Articular chondrocyte of knee joint (primary cell): ENCODE measurements at places on chromosomes 6 and 20. TPM values are rescaled to one million over a fixed set of nuclear protein-coding genes. Genes with fewer than 3 reads are reported as not detected.

AGER gene
- 0.54 and 0.78 TPM in 2 replicates for total RNA-seq

MYBL2 gene
- total RNA-seq, result 8.3 and 8.4 TPM in 2 replicates

TREM2 gene
- not detected in 2 replicates for total RNA-seq

FOXC1 gene
- total RNA-seq, result 78.9 and 88.4 TPM in 2 replicates

DNAH8 gene
- under 0.01 TPM in 2 replicates for total RNA-seq
